Prostate gland (tissue), 2 donors: ENCODE measurements at places on chromosomes 7 and 10.

DNA sequence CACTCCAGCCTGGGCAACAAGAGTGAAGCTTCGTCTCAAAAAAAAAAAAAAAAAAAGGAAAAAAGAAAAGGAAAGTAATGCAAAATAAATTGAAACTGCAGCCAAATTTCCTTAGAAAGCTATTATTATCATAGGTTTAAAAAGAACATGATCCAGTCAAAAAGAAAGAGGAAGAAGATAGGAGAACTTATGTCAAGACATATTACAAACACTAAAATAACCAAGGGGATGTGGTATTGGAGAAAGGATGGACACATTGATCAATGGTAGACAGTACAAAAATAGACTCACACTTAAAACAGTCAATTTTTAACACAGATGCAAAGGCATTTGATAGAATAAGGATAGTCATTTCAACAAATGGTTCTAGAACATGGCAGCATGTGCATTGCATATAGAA is 27.3 kb upstream of the PFKP start:
- DNase-seq: no peak

- DNase-seq: no peak
Measured at GRCh38 chr10:45520476-45520875, 146.5 kb downstream of the ALOX5 start.

DNA sequence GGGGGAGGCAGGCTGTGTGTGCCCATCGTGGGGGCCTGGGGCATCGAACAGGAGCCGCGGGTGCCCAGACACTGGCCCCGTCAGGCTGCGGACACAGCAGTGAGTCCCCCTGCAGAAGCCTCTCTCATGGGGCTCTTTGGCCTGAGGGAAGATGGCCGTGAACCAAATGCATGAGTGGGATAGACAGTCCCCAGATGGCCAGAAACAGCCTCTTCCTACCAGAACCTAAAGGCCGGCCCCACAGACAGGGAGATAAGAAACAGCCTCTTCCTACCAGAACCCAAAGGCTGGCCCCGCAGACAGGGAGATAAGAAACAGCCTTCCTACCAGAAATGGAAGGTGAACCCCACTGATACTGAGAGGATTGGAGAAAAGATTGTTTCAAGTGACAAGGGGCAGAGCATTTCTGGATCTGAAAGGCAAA is 16.6 kb downstream of the IDI2 start:
- DNase-seq: no peak

- no peak for DNase-seq
Measured at GRCh38 chr10:49488056-49488717, 50.7 kb downstream of the ERCC6 start.
